ENCODE measurements at places on chromosomes 2 and 18.

DNA sequence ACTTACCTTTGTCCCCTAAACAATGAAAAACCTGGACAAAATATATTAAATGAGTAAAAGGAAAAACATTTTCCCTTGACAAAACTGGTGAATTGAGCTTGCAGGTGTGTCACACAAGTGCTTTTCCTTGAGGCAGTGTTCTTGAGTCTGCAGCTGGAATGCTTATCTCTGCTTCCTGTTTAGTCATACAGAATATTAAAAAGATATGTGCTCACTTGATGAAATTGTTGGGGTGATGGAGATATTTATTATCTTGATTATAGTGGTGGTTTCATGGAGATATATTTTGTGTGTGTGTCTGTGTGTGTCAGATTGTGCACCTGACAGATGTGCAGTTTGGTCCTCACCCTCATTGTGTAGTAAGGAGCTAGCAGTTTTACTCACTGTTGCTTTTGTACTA lies 3.3 kb downstream of the TAF1B start:
- DNase-seq, result no peak

DNA sequence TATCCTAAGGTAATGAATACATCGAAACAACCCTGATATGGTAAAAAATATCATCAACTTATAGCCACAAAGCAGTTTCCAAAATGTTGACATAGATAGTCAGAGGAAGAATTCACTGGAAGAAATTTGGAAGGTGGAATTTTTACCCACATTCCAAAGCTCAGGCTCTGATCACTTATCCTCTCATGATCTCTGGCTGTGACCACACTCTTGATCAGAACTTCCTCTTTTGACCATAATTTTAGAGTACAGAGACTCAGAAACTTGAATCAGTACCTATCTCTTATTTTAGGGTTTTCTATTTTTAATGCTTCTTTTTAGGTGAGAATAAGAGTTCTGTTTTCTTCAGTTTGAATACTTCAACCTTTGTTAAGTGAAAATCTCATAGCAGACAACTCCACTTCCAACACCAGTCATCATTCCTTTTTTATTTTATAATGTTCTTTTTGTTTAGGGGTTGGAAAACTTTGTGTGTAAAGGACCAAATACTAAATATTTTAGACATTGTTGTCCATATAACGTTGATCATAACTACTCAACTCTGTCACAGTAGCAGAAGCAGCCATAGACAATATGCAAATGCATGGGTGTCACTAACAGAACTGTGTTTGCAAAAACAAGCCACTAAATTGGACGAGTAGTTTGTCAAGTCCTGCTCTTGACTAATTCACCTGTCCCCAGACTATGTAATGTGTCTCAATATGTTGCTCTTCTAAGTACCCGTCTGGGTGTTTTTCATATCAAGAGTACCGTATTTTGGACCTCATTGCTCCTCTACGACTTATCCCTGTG lies 891.6 kb upstream of the CRIM1 start:
- DNase-seq, result no peak

DNA sequence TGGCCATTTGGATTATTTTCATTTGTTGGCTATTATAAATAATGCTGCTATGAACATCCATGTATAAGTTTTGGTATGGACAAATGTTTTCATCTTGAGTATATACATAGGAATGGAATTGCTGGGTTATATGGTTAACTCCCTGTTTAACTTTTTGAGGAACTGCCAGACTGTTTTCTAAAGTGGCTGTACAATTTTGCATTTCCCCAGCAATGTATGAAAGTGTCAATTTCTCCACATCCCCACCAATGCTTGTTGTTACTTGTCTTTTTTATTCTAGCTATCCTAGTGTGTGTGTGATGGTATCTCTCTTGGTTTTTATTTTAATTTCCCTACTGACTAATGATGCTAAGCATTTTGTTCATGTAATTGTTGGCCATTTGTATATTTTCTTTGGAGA lies 90.6 kb upstream of the CYP26B1 start:
- DNase-seq, result no peak

DNA sequence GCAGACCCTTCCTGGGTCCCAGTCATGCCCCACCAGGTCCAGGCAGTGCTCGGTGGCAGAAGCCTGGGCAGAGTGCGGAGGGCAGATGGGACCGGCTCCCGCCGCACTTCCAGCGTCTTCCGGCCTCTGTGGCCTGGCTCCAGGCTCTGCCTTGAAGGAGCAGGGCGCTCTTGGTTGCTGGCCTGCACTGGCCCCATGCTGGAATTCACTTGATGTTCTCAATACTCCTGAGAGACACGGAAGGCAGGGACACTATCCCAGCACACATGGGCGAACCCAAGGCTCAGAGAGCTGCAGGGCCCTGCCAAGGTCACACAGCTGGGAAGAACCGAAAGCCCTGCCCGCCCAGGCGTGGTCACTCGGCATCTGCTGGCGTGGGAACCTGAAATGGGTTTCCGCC lies 87.6 kb upstream of the ODC1 start:
- DNase-seq, result no peak

DNA sequence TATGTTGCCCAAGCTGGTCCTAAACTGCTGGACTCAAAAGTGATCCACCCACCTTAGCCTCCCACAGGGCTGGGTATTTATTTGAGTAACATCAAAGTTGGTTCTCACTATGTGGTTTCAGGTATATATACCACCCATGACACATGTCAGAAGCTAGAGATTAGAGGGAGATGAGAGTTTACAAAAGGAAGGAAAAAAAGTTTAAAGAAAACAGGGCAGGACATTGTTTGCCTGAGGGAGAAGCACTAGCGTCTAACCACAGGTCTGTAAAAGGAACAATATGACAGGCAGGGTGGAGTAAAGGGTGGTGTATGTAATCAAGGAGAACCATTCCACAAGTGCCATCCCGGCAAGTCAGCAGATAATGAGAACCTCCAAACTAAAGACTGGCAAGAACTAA lies 8.5 kb downstream of the CEP76 start:
- no peak for DNase-seq

- DNase-seq, result no peak
Measured at GRCh38 chr2:85583667-85584353, 421 bp upstream of the VAMP5 start.

Data from activated CD8-positive, alpha-beta memory T cell treated with anti-CD3 and anti-CD28 coated beads, Interleukin-2, amount 50 U/mL, for 48 hours (primary cell).